ENCODE measurements at places on chromosomes 16 and 17.
A peak's percentile ranks its signal among the peaks of the same experiment; 100 is the strongest.

DNA sequence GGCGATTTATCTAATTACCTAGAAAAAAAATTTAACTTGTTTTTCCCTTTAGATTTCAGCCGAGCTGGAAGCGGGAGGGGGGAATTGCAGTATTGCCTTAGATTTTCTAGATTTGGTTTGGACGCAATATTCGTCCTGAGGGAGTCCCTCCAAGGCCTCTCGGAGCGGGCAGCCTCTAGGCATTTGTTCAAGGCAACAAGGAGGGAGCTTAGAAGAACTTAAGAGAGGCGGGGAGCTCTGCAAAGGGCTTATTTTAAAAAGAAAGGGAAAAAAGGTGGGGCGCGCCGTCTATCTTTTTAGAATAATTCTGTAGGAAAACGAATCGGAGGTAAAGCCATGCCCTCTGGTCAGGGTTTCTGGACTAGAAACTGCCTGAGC, 407 bp upstream of the TMEM94 start:
- no peak for DNase-seq

DNA sequence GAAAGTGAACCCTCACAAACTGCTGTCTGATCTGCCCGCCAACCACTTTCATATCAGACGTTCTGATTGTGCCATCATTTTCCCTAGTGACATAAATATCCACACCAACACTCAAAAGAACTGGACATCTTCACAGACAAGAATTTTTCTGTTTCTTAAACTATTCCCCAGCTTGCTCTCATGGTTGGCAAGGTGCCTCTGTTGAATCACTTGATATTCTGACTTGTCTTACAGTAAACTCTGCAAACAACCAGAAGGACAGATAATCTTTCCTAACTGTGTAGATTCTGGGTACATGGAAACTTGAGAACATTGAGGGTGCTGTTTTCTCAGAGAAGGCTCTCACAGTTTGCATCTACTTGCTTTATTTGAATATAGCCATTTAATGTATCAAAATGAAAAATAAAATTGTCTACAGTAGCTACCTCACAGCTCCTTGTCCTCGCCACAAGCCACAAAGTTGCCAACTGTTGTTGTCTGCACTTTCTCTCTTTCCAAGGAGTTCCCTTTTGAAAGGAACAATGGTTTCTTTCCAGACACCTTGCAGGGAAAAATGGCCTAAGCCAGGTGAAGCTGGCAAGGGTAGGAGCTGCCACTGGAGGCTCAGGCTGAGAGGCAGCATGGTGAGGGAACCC, 46.0 kb upstream of the ADAMTS18 start:
- no peak for DNase-seq

GRCh38 chr17:2755891-2756724, 6.7 kb upstream of the CCDC92B start:
- no peak for DNase-seq

DNA sequence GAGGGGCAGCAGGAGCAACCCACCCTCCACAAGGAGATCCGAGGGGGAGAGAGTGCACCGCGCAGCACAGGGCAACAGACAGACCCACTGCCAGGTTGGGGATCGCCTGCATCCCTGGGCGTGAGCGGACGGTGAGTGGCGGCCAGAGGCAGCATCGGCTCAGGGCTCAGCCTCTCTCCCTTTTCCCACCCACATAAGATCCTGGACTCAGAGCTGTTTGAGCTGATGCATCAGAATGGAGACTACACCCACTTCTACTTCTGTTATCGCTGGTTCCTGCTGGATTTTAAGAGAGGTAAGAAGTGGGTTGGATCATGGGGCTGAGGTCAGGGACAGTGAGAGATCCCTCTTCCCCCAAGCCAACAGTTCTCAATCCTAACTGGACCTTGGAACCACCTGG, 23.2 kb downstream of the MNT start:
- DNase-seq: no peak

DNA sequence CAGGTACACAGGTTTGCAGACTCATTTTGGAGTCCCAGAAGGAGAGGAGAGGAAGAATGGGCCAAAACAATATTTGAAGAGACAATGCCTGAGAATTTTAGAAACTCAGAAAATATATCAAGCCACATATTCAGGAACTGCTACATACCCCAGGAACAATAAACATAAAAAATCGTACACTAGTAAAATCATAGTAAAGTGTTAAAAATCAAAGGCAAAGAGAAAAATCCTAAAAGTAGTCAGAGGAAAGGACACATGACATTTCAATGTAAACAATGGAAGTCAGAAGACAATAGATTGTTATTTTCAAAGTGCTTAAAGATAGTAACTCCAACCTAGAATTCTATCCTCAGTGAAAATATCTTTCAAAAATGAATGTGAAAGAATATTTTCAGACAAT, 28.5 kb upstream of the NACA2 start:
- no peak for DNase-seq

GRCh38 chr17:30780343-30780742, 44.1 kb downstream of the CRLF3 start:
- DNase-seq: no peak

DNA sequence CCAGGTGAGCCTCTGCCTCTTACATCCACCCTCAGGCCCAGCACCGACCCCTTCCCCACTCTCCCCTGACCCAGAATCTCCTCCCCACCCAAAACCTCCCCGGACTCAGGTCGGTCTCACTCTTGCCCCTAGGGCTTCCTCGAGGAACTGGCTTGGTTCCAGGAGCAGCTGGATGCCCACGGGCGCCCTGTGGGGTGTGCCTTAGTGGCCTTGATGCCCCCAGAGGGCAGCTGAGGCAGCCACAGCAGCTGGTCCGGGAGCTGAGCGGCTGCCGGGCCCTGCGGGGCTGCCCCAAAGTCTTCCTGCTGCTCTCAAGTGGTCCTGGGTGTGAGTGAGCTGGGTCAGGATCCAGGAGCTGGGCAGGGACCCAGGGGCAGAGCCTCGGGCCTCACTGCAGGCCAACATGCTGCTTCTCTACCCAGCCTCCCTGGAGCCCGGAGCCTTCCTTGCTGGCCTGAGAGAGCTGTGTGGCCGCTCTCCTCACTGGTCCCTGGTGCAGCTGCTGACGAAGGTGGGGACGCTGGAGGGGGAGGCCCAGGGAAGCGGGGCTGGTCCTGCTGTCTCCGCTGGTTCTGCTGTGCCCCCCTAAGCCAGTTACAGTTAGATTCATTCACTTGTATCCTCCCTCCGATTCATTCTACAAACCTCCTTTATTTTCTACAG, 9.6 kb downstream of the ZNF213 start:
- DNase-seq: no peak

DNA sequence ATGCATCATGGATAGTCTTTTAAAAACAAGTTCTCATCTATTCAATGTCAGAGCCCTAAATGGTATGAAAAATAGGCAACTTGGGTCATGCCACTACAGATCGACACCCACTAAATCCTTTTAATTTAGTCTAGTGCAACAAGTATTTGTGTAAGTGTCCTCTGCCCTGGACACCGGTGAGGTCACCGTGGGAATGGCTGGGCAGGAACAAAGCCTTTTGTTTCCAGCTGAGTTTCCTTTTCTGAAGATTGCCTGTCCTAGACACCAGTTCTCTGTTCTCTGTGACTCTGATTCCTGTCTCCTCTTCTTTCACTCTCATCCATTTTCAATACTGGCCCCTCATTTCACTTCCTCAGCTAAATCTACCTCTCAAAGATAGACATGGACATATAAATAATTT, 446.5 kb downstream of the MAF start:
- no peak for DNase-seq

DNA sequence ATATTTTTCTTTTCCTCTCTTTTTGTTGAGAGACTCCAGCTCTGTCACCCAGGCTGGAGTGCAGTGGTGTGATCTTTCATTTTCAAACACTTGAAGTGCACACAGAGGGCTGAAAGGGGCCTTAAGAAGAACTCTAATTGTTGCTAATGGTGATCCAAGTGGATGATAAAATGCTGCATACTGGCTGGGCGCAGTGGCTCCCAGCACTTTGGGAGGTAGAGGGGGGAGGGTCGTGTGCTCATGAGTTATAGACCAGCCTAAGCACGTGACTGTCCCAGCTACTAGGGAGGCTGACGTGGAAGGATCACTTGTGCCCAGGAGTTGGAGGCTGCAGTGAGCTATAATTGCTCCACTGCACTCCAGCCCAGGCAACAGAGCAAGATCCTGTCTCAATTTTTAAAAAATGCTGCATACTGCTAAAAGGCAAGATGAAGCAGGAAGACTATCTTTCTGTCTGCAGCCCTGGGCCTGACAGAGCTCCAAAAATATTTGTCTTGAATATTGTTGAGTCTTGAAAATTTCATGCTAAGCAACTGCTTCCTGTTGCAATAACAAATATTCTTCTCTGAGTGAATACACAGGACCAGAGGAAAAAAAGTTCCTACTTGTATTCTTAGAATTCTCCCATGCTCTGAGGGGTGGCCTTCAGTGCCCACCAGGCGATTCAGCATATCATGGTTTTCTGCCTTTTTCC, 63.7 kb upstream of the AKTIP start:
- DNase-seq: no peak

GRCh38 chr17:9016941-9017552, 4.3 kb upstream of the NTN1 start:
- no peak for DNase-seq

GRCh38 chr17:37088913-37089312, 140.2 kb downstream of the AATF start:
- DNase-seq: no peak

DNA sequence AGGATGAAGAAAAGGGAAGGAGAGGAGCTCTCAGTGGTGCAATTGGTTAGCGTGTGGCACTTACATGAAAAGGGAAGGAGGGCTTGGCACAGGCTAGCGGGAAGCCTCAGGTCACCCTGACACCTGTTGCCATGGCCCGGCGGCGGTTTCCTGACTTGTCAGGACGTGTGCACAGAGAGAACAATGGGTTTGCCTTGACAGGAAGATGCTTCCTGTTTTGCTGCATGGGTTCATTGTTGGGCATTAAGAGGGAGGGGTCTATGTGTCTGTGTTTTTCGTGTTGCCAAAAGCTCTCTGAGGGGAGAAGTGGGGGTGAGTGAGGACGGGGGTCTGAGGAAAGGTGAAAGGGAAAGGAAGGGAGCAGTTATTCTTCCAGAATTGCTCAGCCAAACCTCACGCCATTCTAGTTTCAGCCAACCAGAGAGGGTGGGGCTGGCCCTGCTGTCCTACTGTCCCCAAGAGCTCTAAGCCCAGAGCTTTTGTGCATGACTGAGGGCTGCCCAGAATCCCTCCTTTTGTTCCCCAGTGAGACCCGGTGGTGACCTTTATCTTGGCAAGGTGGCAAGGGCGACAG, 17.1 kb upstream of the CCR7 start:
- DNase-seq: peak; percentile 96

DNA sequence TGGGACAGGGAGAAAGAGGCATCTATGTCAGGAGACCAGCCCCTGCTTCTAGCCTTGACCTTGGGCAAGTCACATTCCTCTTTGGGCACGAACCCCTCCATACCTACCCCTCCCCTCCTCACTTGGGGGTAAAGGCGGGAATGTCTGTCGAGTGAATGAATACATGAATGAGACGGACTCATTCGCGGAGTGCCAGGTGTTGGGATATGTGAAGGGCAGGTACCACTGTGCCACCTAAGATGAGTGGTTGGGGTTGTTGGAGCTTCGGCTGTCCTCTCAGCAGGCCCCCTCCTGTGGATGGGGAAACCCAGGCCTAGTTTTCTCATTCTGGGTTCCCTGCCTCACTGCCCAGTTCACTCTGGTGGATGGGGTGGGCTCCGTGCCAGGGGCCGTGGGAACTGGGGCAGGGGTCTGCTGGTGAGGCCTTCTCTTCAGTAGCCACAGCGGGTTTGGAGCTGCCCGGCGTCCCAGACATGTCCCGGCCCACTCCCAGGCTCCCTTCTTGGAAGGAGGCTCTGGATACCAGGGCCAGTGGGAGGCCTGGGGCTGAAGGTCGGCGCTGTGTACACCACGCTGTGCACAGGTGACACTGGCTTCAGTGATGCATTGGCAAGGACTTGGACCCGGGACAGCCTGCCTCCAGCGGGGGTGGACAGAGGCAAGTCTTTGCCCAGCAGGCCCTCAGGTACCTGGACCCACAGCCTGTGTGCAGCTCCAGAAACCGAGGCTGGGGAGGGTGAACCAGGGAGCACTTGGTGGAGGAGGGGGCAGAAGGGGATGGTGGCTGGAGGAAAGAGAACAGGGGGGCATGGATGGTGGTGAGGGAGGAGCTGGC, 5.6 kb downstream of the GLIS2 start:
- no peak for DNase-seq

DNA sequence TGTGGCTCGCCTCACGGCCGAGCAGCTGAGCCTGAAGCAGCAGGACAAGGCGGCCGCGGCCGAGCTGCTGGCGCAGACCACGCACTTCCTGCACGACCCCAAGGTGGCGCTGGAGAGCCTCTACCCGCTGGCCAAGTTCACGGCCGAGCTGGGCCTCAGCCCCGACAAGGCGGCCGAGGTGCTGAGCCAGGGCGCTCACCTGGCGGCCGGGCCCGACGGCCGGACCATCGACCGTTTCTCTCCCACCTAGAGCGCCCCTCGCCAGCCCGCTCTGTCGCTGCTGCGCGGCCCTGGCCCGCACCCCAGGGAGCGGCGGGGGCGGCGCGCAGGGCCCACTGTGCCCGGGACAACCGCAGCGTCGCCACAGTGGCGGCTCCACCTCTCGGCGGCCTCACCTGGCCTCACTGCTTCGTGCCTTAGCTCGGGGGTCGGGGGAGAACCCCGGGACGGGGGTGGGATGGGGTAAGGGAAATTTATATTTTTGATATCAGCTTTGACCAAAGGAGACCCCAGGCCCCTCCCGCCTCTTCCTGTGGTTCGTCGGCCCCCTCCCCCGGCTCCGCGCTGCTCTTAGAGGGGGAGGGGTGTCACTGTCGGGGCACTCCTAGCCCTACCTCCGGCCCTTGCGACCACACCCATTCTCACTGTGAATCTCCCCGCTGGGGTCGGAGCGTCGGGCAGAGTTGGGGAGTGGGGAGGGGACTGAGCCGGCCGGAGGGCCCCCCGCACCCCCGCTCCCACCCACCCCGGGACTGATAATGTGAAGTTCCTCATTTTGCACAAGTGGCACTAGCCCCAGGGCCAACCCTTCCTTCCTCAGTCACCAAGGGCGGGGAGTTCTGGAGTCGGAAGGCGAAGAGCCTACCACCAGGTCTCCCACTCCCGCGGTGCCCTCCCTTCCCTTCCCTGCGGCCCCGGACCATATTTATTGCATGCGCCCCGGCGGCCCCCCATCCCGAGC, 4.0 kb downstream of the HIC1 start:
- peak; percentile 76 for DNase-seq

GRCh38 chr17:43550754-43551153, 4.6 kb upstream of the ETV4 start:
- peak; percentile 58 for DNase-seq

DNA sequence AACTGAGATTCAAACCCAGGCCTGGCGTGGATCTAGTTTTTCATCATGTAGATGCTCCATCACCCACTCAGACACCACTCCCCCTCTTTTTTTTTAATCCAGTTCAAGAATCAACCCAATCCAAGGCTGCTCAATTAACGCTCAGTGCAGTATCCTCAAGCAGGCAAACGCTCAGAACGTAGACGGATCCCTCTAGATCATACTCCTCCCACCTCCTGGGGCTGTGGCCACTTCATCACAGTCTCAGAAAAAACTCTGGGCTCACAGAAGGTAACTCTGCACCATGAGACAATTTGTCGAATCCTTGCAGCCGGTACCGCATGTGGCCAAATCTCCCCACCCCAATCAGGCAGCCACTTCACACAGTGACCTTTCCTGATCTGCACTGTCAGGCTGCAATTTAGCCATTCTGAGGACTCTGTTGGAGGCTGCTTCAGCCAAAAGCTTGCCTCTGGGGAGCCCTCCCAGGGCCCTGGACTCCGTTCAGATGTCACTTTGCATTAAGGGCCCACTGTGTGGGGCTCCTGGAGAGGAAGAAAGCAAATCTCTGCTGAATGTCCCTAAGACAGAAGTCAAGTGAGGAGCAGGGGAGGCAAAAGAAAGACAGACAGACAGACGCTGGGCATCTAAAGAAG, 183.5 kb downstream of the XYLT1 start:
- DNase-seq: no peak

GRCh38 chr17:39251997-39252396, 26.3 kb upstream of the STAC2 start:
- no peak for DNase-seq

Data from HL-60 (cell line).